ENCODE measurements at places on chromosomes 5 and 9. TPM values are rescaled to one million over a fixed set of nuclear protein-coding genes. Genes with fewer than 3 reads are reported as not detected.

DNA sequence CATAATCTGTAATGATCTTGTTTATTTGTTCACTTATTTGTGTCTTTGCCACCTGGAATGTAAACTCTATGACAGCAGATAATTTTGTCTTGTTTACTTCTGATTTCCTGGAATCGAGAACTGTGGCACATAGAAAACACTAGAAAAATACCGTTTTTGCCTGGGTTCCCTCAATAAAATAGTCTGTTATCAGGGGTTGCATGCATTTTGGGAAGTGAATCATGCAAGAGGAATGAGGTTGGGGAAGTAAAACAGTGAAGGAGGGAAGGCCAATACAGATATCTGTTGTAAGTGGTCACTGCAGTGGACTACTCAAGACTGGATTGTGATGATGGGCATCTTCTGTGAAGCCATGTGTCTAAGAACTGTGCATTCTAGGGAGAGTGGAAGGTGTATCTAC is 45.2 kb upstream of the IL6ST start:
- no peak for DNase-seq

DNA sequence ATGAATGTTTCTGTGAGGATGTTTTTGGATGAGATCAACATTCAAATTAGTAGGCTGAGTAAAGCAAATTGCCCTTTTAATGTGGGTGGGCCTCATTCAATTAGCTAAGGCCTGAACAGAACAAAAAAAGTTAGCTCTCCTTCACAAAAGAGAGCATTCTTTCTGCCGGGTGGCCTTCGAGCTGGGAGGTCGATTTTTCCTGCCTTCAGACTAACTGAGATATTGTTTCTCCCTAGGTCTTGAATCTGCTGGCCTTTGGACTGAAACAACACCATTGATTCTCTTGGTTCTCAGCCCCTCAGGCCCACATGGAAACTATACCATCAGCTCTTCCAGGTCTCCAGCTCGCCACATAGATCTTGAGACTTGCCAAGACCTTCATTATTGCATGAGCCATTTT is 29.1 kb upstream of the FREM1 start:
- no peak for DNase-seq

- DNase-seq: no peak
These were observed 31.5 kb downstream of the HMHB1 start for GRCh38 chr5:143843461-143843860.

DNA sequence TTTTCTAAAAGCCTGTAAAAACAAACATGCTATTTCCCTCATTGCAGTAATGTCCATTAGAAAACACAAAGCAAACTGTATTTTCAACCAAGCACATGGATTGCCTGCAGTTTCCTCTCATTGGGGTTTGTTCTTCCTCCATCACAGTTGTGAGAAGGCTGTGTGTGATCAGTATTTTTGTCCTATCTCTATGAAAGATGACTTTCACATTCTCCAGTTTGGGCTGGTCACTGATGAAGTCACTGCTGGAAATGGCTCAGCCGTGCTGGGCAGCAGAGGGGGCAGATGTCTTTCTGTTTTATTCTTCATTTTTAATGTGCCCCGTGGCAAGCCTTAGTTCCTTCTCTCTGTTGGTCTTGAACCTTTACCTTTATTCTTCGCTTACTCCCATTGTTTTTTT is 288.9 kb upstream of the MPDZ start:
- no peak for DNase-seq

DNA sequence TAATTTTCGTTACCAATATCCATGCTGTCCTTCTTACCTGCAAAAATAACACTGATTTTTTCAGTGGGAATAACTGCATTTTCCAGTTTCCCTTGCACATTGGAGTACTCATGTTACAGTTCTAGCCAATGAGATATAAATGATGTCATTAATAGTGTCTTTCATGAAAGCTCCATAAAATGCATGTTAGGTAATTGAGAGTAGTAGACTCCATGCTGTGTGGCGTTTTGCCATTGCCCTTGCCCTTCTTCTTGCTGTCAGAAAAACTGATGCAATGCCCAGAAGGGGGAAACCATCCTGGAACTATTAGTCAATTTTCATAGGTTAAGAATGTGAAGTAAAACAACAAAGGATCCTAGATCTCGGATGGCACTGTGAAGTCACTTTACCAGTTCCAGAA is 1765.3 kb downstream of the EFNA5 start:
- no peak for DNase-seq

- DNase-seq: no peak
These were observed 266.4 kb upstream of the ANKRD55 start for GRCh38 chr5:56499491-56499890.

The GARNL3 gene
- total RNA-seq: 63.4 TPM

DNA sequence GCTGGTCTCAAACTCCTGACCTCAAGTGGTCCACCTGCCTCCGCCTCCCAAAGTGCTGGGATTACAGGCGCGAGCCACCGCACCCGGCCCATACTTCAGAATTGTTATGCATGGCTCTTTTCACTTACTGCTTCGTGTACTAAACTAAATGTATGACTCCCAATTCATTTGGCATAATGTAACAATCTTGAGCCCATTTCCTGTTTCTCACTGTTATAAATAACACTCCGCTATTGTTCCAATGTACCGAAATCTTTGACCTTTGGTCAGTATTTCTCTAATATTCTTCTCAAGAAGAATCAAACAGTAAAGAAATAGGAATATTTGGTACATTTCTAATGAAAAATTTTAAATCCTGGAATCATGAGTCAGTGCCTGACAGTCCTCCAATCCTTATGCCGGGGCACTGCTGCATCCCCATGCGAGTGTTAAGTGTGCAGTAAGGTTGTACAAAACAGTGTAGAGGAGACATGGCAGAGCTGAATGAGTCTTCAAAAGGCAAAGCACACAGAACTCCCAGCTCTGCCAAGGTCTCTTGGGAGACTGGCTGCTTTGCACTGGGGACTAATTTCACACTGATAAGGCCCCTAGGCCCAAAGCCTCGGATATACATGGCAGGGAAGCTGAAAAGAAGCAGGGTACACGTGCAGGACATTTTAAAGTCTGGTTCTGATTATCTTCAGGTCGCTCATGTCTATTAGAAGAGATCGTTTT is 58.4 kb downstream of the HABP4 start:
- no peak for DNase-seq

Measured in thoracic aorta (tissue), 2 donors.